ENCODE measurements at places on chromosomes 16 and 17. TPM values are rescaled to one million over a fixed set of nuclear protein-coding genes. Genes with fewer than 3 reads are reported as not detected.

PIK3R6 gene
- under 0.01 TPM for total RNA-seq

GRAP gene
- not detected for total RNA-seq

RAB11FIP4 gene
- not detected for total RNA-seq

LGALS9 gene
- 1.3 TPM for total RNA-seq

PYDC1 gene
- total RNA-seq: not detected

LYRM1 gene
- total RNA-seq: 32.1 TPM

Measured in GM23248 (cell line).